SW 1271 (cell line): ENCODE measurements at places on chromosomes 5 and 9.

GRCh38 chr5:180111273-180112002 is 39.9 kb upstream of the RNF130 start:
- no peak for DNase-seq

- DNase-seq, result peak; percentile 86
These were observed 28.1 kb downstream of the NEK6 start for GRCh38 chr9:124285903-124286291.

DNA sequence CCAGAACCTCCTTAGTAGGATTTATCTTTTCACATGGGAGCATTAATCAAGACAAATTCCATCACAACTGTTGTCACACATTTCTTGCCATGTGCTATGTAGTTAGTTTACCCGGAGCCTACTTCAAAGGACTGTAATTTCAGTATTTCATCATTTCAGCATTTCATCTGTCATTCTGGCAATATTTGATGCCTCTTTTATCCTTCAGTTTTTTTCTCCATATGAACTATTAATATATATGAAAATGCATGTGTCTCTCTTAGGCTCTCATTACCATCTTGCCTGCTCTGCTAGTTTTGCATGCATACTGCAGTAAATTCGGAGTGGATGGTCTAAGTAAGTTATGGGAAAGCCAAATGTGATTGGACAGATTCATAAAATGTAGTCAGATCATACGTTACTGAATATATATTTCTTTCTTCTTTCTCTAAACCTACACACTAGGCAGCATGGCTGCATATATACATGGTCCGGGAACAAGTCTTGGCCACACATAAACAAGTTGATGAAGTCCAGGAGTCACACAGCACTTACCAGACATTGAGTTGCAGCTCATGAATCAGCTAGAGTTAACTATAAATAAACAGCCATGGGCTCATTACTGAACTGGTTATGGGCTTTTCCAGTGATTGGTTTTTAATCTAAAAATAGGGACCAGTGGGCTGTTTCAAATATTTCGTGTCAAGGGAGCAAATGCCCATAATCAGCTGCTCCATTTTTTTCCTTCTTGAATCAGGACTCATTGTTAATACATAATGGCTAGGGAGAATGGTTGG is 46.6 kb downstream of the SPATA31D1 start:
- DNase-seq, result no peak

DNA sequence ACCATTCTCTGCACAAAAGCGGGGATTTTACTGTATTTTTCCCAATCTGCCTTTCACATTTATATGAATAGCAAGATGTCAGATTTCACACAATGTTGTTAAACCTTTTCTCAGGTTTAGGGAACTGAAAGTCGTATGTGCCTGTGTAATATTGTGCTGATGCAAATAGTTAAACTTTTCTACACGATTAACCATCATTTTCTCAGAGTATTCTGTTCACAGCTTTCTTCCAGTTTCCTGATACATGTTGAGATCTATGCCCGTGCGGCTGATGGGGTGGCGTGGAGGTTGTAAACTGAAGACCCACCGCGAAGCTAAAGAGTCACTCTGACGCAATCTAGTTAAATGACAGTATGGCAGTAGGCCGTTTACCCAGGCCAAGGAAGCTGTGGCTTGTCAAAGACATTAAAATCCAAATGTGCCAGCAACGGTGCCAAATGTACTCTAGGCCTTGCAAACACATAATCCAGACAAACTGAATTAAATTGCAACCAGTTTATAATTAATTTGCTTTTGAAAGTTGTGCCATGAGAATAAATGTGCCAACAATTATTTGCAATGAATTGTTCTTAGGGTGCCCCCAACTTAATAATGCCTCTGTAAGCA is 145.7 kb downstream of the EBF1 start:
- DNase-seq, result no peak

DNA sequence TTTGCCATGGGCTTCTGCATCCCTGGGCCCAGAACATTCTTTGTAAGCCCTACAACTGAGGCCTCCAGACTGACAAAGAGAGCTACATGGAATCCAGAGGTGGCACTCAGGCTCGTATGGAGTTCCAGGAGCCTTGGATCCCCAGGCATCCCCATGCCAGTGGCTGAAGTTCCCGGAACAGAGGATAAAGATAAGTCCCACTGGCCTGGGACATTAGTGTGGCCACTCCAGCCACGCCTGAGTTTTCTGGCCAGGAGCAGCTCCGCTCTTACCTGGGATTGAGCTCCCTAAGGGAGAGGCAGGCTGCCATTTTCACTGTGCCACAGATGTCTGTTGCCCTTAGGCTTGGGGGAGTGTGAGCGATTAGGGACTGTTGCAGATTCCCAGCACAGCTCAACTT is 656.3 kb upstream of the FAM174A start:
- DNase-seq, result no peak

GRCh38 chr5:31421806-31422586 is 109.9 kb downstream of the DROSHA start:
- DNase-seq, result no peak

DNA sequence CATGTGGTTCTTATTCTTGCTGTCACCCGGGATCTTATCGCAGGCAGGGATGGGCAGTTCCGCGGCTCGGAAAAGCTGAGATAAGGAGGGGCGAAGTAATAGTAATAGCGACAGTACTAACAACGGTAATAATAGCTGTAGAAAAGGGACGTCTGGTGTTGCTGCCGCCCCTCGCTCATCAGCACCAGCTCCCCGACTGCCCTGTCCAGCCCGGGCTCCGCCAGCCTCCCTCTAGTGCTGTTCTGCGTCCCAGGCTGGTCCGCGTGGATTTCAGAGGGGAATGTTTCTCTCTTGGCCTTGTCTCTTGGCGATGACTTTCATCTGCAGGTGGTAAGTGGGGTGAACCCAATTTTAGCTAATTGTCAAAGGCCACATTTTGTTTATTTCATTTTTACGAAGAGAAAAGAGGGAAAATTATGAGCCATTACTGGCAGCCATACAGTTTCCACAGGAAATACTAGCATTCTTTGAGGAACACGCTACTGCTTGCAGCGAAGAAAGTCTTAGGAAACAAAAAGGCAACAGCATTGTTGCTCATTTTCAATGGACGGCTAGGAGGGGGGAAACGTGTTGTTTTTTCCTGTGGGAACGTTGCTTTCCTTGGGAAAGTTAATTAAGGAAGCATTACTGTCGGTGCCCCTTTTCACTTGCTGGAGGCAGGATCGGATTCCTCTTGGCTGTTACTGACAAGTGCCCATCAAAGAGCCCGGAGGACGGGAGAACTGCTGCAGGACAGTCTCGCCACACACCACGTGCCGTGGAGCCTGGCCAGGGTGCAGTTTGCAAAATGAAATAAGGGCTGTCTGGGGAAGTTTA is 762 bp downstream of the SNCAIP start:
- DNase-seq, result no peak

DNA sequence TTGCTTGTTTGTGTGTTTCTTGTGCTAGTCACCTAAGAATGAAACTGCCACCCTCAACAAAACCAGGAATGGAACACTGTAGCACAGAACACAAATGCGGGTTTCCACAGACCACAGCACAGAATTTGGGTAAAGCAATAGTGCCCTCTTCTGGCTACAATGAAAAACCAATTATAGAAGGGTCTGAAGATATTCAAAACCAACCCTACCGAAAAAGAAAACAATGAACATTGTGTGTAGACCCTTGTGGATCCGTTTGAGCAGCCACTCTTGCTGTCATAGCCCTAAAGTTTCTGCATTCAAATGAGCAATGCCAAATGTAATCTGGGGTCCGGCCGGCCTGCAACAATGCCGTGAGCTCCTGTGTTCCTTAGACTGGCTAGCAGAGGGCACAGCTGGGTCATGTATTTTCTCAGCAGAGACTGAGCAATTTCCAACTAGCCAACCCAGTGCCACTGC is 8.3 kb upstream of the ENC1 start:
- DNase-seq, result peak; percentile 26

DNA sequence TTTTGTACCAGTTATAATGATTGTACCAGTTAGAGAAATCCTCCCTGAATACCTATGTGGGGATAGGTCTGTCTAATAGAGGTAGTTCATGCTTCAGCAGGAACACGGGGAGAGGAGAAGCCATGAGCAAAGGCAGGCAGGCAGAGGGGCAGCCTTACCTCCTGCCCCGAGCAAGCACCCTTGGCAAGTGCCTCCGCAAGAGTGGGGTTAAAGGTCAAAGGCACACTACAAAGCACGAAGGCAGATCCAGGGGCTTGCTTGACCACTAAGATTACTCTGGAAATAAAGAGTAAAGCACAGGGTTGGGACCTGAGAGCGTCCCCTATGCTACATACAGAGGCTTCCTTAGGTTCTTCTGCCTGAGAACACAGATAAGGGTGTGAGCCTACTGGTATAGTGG is 100.9 kb downstream of the SEMA6A start:
- no peak for DNase-seq

DNA sequence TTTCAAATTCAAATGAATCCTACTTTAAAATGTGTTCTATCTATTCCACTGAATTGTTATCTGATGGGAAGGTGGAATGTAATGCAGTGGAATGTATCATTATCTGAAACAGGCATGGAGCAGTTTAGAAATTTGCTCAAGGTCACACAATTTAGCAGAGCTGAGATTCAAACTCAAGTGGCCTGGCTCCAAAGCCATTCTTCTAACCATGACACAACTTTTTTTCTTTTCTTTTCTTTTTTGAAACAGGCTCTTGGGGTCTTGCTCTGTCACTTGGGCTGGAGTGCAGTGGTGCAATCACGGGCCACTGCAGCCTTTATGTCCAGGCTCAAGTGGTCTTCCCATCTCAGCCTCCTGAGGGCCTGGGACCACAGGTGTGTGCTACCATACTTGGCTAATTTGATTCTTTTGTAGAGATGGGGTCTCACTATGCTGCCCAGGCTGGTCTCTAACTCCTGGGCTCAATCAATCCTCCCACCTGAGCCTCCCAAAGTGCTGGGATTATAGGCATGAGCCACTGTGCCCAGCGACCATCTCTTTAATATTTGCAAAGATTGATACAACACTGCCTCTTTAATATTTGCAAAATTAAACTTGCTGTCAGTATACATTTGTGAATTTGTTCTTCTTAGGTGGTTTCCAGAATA is 50.0 kb downstream of the CAST start:
- DNase-seq, result no peak

- no peak for DNase-seq
These were observed 27.7 kb upstream of the TRIO start for GRCh38 chr5:14115323-14115895.

GRCh38 chr9:129602598-129603415 is 18.1 kb downstream of the C9orf50 start:
- DNase-seq, result no peak

- no peak for DNase-seq
These were observed 34.1 kb downstream of the SPRY4 start for GRCh38 chr5:142290577-142291299.

DNA sequence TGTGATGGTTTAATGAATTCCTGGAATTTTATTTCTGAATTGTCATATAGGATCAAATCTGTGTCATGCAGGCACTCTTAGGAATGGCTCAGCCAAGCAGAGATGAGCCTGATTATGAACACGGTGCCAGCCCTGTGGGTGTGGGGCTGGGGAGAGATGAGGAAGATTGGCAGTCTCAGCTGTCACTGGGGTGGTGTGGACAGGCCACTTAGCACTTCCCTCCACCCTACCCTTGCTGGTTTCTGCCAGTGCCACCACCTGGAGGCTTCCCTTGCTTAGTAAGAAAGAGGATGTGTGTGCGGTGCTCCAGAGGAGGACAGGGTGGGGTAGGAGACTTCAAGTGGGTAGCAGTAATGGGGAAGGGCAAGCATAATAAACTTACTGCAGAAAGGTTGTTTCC is 226.6 kb downstream of the CD180 start:
- no peak for DNase-seq

DNA sequence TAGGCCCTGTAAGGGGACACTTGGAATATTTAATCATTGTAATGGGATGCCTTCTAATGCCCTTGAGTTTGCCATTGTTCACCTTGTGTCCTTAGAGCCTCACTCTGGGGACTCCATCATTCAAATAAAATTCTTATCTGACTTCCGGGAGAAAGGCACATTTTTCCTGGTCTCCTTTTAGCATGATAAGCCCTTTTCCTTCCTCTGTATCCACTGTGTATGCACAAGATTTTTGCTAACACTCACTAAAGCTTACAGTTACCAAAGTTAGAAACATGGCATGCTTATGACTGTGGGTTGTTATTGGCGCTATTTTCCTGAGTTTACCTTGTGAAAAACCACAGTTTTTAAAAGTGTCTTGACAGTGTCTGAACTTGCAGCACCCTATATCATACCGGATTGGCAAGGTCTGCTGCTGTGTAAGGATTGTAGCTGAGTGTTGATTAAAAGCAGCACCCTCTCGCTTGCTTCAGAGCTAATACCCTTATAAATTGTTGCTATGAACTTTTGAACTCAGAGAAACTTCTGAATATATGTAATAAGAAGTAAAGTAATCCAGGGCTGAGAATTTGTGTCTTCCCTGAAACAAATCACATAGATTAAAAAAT is 46.4 kb downstream of the SNCAIP start:
- no peak for DNase-seq

DNA sequence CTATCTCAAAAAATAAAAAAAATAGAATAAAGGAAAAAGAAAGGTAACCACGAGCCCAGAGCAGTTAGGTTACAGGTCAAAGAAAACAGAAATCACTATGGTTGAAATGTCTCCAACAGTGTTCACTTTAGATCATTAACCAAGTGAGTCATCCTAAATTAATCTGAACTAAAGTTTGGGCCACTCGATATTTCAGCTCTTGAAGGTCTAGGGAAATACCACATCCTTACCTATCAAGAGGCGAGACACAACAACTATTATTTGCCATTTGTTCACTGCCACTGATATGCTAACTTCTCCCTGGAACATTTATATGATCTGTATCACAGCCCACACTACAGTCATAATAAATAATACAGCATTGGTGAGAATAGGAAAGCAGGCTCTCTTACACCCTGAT is 111.3 kb upstream of the NR5A1 start:
- DNase-seq, result no peak

GRCh38 chr9:117624106-117624505 is 80.1 kb upstream of the TLR4 start:
- no peak for DNase-seq
